ENCODE measurements at places on chromosomes 7 and 10.

GRCh38 chr7:32943252-32944030 is 13.8 kb upstream of the FKBP9 start:
- DNase-seq: no peak

- DNase-seq: no peak
Observed at GRCh38 chr7:68760556-68760955, 837.7 kb upstream of the AUTS2 start.

DNA sequence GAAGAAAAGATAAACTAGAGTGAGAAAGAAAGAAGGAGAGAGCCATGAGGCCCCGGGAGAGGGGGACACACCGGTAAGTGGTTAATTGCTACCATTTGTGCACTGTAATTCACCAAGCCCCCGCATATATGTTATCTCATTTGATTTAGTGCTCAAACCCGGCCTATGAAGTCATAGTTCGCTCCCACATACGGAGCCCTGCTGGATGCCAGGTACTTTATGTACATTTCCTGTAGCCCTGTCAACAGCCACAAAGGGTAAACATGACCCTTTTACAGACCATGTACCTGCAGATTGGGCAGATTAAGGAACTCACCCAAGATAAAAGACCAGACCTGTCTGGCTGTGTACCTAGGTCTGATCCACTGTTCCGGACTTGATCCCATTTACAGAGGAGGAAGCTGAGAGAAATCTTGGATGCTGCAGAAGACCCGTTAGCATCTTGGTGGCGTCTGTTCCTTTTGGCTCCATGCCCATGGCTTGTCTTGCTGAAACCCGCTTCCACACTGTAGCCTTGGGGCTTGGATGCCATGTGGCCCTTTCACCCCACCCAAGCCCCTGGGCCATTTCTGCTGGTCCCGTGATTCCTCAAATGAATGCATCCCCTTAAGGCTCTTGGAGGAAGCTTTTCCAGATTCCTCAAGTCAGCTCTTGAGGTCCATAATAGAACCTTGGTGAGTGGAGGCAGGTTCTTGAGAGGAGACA is 32.3 kb downstream of the FAM241B start:
- no peak for DNase-seq

DNA sequence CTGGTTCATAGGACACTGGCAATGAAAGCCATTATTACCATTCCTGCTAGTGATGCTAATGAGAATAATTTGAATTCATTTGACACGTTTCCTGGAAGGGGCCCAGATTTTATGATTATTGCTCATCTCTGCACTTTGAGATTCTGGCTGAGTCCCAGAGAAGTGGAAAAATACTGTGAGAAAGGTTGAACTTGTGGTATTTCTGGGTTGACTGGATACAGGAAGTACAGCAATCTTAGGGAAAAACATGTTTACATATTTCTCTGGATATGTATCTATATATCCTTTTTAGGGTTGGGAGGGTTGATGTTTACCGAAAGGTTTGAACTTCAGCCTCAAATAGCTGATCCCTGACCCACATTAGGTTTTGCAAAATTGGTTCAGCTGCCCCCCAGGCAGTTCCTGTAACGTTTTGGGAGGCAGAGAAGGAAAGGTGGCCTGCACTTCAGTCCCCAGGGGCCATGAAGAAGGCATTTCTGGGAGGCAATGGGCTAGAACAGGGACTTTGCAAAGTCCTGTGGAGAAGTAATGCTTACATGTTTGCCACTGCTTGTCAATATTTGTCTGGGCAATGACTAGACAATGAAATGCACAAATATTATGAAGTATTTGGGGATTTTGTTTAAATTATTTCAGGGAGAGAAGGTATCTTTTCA is 253.7 kb upstream of the PITRM1 start:
- DNase-seq: peak; percentile 60

DNA sequence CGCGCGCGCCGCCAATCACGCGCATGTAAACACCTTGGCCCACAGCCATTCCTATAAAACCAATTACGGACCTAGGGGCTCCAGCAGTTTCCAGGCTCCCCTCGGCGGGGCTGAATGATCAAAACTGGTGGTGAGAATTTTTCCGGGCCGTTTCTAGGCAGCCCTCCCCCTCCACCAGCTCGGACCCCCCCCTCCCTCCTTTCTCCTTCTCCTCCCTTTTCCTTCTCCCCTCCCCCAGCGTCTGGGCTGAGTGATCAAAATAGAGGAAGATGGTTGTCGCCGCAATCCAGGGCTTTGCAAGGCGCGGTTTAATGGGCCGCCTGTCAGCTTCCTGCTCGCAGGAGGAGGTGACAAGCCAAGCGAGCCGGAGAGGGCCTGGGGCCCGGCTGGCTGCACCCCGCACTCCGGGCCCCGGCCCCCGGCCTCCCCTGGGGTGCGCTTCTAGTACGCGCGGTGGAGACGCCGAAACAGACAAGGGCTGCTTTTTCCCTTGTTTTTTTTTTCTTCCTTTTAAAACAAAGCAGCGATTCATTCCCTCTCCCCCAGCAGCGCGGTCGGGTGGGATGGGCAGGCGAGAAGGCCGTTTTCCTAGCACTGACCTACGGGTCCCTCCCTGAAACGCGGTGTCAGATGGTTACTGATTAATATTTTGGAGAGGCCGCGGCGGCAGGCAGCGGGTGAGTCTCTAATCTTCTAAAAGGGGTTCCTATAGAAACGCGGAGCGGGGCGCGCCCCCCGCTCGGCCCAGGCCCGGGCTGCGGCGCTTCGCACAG is 528 bp upstream of the TNRC18 start:
- peak; percentile 99 for DNase-seq

DNA sequence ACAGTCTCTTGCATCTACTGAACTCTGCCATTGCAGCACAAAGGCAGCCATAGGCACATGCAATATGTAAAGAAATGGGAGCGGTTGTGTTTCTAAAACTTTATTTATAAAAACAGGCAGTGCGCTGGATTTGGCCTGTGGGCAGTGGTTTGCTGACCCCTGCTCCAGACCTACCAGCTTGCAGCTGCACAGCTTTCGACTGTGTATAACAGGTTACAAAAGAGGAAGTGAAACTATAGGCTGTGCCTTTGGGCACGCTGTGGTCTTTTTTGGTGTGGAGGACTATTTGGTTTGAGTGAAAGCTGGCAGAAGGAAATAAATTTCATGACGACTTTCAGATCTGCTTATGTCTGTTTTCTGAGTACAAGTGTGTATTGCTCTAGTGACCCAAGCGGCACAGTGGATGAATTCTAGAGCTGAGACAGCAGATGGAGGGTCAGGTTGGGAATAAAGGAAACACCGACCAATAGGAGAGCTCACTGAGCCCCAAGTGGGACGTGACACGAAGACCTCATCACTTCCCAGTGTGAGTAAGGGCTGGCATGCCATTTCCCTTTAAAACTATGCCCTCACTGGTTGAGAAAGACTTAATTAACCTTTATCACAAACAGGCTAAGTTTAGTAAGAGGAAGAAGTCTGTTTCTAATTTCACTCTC is 152.7 kb downstream of the ANK3 start:
- DNase-seq: peak; percentile 27

GRCh38 chr10:81863771-81864170 is 11.2 kb upstream of the NRG3 start:
- no peak for DNase-seq

- no peak for DNase-seq
Observed at GRCh38 chr10:125933693-125934092, 37.3 kb downstream of the FANK1 start.

GRCh38 chr7:78018641-78019446 is 220.3 kb downstream of the PHTF2 start:
- peak; percentile 14 for DNase-seq
